Activated CD8-positive, alpha-beta memory T cell treated with anti-CD3 and anti-CD28 coated beads for 1 hour (primary cell): ENCODE measurements at places on chromosomes 7 and 10.

DNA sequence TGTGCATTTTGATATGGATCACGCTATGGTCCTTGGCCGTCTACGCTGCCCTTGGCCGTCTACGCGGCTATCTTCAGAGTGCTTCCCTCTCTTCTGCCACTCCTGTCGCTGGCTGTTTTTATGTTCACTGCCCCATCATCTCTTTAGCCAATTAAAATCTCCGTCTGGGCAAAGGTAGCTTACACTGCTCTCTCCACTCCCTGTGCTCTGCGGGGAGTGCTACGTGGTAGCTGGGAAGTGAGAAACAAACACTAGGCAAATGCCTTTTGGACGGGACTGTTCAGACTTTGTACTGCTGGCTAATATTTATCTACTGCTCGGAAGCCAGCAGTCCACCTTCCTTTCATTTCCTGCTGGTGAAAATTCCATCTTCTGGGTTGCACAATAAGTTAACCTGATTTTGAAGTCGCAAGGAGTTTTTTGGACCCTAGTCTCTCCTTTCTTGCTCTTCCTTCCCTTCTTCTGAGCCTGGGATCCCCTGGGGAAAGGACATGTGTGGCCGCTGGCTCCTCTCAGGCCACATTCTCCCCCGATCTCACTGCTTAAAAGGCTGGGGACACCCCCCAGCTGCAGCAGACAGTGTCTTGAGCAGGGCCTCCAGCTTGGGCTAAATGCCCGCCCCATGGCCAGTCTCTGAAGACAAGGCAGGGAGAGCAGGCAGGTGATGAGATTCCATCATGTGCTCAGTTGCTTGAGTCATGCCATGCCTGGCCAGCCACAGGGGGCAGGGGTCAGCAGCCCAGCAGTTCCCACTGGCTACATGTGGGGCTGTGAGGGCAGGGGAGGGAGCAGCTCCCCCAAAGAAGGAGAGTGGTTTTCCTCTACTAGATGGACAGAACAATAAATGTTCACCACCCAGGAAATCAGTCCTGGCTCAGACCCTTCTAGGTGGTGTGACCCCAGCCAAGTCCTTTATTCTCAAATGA, 25.5 kb upstream of the RBM33 start:
- no peak for DNase-seq

GRCh38 chr10:3065622-3066021, 1.7 kb upstream of the PFKP start:
- no peak for DNase-seq

DNA sequence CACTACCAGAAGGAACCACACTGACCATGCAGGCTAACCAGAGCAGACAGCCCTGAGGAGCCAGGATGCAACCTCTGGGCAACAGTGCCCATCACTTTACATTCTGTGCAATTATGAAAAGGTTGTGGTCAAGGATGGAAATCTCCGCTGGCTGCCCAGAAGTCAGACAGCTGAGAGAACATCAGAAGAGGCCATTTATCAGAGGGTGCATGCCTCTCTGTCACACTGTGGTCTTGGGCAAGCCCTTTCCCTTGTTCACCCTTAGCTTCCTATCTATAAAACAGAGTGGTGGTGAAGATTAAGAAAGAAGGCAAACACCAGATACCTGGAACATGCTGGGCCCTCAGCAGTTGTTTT, 120.7 kb upstream of the GDF10 start:
- no peak for DNase-seq

GRCh38 chr10:121524157-121524817, 74.0 kb downstream of the FGFR2 start:
- no peak for DNase-seq

DNA sequence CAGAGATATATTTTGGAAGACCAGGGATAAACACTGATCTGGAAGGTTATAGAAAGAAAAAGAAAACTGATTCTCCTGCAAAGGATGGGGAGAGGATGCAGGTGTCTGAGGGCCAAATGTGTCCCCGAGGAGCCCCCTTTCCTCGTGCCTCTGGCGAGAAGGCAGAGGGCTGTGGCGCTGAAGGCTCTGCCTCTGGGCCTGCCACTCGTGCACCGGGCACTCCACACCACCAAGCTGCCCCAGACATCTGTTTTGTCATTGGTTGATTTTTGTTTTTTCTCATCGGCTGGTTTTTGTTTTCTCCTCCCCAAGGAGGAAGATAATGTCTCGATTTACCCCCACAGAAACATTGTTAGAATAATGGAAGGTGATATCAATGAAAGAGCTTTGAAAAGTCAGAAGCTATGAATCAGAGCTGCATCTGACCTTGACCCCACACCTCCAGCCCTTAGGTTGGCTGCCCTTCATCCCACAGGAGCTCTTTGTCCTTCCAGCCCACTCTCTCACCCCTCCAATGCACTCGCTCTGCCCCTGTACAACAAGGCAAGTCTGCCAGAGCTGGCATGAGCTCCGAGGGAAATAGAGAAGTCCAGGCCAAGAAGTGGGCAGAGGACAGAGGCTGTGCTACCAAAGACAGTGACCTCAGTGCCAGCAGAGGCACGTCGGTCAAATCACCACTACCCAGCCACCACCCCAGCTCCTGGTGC, 124.8 kb downstream of the TCERG1L start:
- DNase-seq: no peak

DNA sequence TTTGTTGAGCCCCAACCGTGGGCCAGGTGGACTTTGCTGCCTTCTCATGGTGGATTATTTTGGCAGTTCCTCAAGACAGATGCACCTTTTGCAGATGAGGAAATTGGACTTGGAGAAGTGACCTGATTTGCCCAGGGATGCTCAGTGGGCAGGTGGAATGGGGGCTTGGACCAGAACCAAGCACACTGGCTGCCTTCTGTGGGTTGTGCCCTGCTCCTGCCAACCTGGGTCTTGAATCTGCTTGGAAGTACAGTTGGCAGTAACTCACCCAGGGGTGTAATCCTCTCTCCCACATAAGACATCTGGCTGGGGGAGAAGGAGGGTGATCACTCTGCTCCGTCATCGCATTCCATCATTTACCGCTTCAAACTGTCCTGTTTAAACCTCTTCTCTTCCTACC, 110.5 kb upstream of the GPR26 start:
- DNase-seq: no peak

GRCh38 chr7:145698526-145699262, 417.9 kb upstream of the CNTNAP2 start:
- no peak for DNase-seq

GRCh38 chr10:99983280-99983988, 26.3 kb downstream of the DNMBP start:
- DNase-seq: no peak

DNA sequence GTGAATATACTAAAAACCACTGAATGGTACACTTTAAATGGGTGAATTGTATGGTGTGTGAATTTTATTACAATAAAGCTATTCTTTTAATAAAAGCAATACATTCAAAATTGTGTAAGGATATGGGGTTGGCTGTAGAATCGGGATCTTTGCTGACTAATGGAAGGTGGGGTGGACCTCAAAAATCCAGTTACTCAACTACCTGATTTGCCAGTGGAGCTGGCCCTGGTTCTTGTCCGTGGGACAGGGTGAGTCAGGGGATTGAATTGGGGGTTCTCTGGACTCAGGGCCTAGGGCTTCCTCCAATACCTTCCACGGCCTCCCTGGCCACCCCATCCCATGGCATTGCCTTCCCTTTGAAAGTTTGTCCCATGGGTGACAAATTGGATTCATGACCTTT, 13.5 kb upstream of the RABGEF1 start:
- DNase-seq: no peak

DNA sequence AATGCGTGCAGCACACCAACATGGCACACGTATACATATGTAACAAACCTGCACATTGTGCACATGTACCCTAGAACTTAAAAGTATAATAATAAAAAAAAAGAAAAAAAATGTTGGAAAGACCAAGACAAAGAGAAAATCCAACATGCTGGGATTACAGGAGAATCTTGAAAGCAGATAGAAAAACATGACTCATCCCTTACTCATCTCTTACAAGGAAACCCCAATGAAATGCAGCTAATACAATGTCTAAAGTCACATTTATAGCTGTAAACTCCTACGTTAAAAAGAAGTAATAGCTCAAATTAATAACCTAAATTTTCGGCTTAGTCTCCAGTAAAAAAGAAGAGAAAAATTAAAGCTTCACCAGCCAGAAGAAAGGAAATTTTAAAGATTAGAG, 47.5 kb upstream of the DGKB start:
- no peak for DNase-seq
